ENCODE measurements at places on chromosomes 1 and 21.
A peak's percentile ranks its signal among the peaks of the same experiment; 100 is the strongest.

DNA sequence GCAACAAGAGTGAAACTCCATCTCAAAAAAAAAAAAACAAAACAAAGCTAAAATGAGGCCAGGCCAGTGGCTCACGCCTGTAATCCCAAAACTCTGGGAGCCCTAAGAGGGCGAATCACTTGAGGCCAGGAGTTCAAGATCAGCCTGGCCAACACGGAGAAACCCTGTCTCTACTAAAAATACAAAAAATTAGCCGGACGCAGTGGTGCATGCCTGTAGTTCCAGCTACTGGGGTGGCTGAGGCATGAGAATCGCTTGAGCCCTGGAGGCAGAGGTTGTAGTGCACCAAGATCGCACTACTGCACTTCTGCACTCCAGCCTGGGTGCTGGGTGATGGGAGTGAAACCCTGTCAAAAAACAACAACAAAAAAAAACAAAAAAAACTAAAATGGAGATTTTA, 191.2 kb upstream of the SGIP1 start:
- no peak for DNase-seq

DNA sequence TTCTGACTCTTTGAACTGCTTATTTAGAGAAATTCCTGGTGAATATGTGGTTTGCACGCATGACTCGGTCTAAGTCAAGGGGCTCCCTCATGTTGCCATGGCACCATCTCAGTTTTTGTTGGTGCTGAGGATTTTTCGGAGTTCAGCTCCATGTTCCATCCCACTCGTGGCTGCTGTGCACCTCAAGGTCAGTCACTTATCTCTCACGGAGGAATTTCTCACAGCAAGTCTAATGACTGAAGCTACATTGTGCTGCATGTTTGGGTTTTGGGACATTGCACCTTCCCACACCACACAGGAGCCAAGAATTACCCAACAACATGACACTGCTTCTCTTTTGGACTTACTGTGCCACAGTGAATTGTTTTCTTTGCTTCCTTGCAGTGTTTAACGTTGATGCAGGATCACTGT, 269.9 kb downstream of the NCAM2 start:
- no peak for DNase-seq

DNA sequence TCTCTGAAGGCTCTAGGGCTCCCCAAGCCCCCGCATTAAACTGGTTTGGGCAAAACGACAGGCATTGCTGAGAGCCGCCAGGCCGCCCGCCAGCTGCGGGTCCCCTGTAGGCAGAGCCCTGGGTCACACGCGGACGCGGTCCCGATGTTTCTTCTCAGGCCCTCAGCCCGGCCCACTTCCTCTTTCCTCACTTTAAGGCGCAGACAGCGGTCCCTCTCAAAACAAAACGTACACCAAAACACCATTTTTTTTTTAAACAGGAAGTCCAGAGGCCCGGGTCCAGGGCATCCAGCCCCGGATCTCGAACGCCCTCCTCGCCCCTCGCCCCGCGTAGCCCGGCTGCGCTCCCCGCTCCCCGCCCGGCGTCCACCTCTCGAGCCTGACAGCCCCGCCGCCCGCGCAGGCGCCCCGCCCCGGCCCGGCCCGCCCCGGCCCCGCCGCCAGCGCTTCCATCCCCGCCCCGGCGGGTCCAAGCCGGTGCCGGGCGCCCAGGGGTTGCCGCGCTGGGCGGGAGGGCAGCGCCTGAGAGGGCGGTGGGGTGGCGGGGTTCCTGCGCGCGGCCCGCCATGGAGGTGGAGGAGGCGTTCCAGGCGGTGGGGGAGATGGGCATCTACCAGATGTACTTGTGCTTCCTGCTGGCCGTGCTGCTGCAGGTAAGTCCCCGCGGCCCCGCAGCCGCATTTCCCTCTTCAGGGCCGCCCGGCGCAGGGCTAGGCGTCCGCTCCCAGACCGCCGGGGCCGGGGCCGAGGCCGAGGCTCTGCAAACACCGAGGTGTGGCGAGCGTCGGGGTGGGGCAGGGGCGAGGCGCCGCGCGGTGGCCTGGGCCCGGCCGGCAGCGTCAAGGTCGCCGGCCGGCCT, at the start of gene SLC22A15:
SLC22A15 (plus strand) TSS at position 452 of the 859 bp plus-strand sequence; CDS start at position 567, 115 bp downstream.
- DNase-seq: peak; percentile 40

DNA sequence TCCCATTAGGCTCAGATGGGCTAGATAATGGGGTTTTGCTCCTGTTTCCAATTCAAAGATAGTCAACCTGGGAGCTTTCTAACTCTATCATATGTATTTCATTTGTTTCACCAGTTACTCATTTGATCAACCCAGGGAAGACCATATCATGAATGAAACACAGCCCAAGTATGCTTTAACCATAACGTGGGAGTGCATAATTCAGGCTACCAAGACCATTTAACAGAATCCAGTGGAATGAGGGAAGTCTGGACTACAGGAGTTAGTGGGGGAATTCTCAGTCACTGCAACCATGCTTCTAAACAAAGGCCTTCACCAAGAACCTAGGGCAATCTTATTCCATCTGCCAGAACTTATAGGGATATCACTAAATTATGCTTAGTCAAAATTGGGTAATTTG, 15.0 kb upstream of the SLC16A1 start:
- no peak for DNase-seq

GRCh38 chr1:81155131-81155530, 645.6 kb upstream of the ADGRL2 start:
- DNase-seq: no peak

DNA sequence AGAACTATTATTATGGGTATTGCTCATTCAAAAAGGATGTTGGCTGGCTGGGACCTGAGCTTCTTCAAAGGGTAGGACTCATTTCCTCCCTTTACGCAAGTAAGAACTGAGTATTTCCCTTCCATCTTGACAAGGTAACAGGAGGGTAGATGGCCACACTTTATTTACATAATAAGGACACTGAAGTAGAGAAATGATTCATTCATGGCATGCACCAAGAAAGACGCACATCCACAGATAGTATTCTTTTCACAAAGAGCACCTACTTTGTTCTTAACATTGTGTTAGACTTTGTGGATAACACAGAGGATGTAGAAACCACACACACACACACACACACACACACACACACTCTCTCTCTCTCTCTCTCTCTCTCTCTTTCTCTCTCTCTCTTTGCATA, 82.9 kb downstream of the FAM78B start:
- no peak for DNase-seq

- DNase-seq: no peak
Observed at GRCh38 chr1:176445402-176445801, 17.6 kb upstream of the PAPPA2 start.

GRCh38 chr1:24098943-24099638, 12.8 kb downstream of the MYOM3 start:
- DNase-seq: no peak

- DNase-seq: no peak
Observed at GRCh38 chr21:38082936-38083485, 166.8 kb upstream of the KCNJ6 start.

- DNase-seq: no peak
Observed at GRCh38 chr1:206716870-206717673, 32.4 kb downstream of the MAPKAPK2 start.

DNA sequence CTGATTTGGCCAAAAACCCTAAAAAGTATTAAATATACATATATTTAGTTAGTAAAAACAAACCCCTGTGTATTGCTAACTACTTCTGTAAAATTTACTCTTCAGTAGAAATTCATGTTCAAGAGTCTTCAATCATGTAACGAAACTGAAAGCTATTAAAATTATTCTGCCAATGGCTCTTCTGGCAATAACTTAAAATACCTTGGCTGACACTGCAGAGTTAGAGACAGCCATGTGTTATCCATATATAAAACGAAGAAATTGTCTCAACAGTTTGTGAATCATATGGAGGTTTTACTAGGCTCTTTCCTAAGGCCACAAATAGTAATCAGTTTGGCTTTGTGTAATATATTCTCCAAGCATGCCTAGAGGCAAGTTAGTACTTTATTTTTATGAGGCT, 357.2 kb downstream of the COL11A1 start:
- no peak for DNase-seq

DNA sequence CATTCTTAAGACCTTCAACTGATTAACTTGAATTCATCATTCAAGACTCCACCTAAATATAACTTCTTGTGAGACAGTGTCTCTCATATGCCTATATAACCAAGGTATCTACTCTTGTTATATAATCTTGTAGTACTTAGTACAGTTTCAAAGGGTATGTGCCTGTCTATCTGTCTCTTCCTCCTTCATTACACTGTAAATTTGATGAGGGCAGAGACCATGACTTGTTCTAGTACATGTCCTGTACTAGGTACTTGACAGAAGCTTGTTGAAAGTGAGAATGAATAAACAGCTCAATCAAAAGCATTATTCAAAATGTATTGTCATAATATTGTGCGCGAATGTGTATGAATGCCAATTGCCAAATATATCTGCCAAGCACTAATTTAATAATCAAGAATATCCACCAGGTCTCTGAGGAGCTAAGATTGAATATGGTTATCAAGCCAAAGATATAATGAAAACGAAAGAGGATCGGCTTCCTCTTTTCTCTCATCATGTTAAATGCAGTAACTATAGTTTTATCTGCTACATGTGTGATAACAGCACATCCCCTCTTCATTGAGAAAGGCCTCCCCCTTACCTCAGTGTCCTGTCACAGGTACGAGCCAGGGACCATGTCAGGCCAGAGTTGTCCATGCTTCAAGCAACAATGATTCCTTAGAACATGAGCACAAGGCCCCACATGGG, 117.3 kb downstream of the UCHL5 start:
- no peak for DNase-seq

GRCh38 chr21:44370027-44370735, 16.8 kb downstream of the TRPM2 start:
- DNase-seq: peak; percentile 17
